RWPE2 (cell line): ENCODE measurements at places on chromosomes 4 and X.

GRCh38 chrX:65610040-65610439, 57.4 kb upstream of the MSN start:
- DNase-seq, result no peak

DNA sequence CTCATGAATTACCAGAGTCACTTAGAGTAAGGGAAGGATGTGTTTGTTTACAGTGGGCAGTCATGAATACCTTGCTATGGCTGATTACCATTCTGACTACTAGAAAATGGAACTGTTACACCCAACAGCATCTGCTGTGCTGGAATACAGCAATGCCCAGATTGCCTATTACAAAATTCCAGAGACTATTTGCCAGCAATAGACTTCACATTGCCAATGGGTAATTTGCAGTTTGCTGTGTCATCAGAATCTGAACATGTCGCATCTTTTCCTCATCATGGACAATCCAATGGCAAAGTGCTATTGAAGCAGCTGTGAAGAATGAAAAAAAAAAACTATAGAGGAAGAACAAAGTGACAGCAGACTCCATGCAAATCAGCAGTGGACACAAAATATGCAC, 356.6 kb downstream of the CXXC4 start:
- no peak for DNase-seq

- no peak for DNase-seq
Observed at GRCh38 chrX:44897539-44897938, 24.6 kb downstream of the KDM6A start.

GRCh38 chr4:77187322-77187721, 30.3 kb downstream of the CCNG2 start:
- DNase-seq, result no peak

DNA sequence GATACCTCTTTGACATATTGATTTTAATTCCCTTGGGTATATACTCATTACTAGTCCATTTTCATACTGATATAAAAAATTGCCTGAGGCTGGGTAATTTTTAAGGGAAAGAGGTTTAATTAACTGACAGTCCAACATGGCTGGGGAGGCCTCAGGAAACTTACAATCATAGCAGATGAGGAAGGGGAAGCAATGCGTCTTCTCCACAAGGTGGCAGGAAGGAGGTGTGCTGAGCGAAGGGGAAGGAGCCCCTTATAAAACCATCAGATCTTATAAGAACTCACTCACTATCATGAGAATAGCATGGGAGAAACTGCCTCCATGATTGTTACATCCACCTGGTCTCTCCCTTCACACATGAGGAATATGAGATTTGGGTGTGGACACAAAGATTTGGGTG, 42.4 kb downstream of the MSX1 start:
- no peak for DNase-seq

DNA sequence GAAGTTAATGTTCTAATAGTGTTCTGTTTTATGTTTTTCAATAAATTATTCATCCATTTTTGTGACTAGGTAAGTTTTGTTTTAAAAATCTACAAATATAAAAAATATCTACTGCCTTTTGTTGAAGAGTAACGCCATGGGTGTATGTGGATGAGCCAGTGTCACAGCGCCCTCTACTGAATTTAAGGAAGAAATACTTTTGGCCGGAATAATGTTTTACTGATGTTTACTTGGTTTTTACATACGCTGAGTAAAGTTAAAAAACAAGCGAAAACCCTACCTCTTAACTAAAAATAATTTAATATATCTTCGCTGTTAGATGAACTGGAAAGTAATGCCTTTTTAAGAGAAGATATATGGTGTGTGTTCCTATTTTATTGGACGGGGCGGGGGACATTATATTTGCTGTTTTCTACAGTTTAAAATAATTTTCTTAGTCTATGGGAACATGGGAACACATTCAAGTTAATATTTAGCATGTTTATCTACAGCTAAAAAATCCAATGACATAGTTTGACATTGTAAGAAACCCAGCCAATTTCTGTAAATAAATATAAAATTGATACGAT, 86.1 kb downstream of the CPE start:
- no peak for DNase-seq

GRCh38 chrX:14359316-14359715, 170.0 kb upstream of the GLRA2 start:
- no peak for DNase-seq

GRCh38 chr4:185285632-185286393, 76.4 kb downstream of the SNX25 start:
- DNase-seq, result no peak

DNA sequence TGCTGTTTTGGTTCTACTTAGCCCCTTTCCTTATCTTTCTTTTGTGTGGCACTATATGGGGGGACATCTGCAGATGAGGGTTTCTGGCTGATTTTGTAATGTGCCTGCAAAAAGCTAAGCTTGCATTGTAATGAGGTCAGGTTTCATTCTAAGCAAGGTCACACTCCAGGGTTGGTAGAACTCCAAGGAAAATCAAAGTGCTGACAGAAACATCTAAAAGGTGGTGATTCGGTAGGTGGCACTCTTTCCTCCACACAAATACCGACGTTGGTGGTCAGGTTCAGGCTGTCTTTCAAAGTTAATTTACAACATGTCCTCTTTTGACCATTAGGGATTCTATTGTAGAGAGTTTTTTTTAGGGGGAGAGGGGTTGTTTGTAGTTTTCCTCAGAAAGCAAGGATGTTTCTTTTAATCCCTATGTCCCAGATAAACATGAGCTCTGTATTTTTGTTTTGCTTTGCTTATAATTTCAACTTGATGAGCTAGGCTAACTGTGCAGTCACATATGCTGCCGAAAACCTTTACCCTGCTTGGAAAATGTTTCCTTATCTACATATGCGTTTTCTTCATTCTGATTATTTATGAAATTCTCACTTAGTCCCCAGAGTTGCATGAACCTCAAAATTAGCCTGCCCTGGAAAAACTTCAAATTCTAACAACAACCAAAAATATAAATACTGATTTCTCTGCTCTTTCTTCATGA, 434.2 kb downstream of the PPARGC1A start:
- no peak for DNase-seq

- DNase-seq, result no peak
Observed at GRCh38 chr4:175282407-175282806, 364.2 kb downstream of the ADAM29 start.

DNA sequence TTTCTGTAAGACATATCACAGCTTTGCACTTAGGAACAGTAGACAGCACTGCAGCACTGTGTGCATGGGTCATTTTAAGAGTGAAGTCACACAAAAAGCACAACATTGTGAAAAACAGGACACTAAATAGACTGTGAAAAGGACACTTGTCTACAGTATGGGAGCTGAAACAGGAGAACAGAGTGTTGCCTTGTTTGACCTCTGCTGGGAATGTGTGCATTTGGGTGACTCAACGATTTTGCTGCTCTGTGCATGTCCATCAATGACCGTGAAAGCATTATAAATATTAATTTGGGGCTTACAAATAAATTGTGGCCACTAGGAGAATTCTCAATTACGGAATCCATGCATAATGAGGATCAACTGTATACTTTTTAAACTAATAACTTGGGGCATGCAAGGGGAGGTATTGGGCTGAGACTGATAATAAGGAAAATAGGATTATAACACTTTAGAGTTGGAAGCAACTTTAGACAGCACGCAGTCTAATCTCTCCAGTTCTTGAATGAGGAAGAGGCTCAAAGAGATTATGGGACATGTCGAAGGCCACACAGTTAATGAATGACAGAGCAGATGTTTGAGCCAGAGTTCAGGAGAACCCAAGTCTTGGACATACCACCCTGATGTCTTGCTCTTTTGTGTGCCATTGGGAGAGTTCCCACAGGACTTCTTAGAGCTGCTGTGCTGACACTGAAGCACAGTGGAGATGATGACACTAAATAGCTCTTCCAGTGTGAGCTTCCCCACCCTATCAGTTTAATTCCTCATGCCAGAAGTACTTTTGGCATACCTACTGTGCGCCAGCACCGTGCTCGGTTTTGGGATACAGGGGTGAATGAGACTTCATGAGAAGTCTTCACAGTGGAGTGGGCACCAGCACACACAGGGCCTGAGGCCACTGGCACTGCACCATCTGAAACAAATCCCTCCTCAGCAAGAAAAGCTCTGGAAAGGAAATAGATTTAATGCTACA, 79.3 kb downstream of the FRAS1 start:
- no peak for DNase-seq
